Skeletal muscle cell (primary cell): ENCODE measurements at places on chromosomes 6 and 20.

DNA sequence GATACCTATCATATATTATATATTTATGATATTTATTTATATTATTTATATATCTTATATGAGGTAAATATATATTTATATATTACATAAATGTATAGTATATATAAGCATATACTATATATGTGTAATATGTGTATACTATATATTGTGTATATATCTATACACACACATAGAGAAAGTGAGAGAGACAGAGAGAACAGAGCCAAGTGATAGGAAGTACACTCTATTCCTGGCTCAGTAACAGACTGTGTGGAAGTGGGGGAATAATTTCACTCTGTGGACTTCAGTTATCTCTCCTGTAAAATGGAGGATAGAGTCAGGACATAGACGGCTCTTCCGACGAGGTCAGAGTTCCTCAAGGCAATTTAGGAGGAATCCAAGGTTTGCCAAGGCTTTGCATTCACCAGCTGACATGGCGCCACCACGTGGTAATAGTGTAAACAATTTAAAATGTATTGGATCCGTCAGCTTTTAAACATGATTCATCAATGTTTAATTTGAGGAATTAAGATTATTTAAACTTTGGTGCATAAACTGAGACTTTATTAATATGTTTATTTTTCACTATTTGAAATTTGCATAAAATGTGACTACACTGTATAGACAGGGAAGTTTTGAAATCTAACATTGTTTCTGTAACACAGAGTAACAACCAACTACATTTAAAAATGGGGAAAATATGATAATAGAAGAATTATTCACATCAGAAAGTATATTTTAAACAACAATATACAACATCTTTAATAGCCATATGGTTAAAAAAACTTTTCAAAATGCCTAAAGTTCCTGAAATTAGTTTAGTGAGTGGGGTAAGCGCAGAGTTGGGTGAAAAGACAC, 75.4 kb upstream of the TMEM244 start:
- peak; percentile 18 for DNase-seq

DNA sequence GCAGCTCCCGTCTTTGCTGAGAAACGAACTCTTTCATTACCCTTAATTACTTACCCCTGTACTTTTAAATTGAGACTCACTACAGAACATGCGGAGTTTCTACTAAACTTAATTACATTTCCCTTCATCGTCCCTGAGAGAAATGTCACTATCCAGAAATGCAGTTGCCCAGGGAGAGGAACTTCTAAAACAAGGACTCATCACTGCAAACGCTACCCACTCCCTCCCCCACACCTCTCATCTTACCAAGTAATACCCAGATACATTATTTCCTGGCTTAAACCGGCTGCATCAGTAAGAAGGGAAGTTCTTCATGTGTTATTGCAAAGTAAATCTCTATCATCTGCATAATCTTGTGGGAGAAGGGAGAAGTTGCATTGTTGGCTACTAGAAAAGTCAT, 138.3 kb downstream of the IPCEF1 start:
- no peak for DNase-seq

DNA sequence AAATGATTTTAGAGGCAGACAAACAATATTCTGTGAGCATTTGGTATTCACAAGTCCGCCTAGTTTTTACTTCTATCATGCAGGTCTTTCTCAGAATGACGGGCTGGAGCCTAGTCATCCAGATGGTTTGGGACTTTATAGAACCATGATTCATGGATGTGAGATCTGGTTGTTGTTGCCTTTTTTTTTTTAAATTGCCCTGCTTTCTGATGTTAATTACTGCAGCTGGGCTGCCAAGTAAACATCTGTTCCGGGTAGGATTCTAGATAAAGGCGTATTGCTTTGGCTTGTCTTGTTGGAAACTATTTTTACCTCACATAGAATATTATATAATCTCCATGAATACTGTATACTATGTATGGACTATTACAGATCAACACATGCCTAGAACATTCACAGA, 58.1 kb downstream of the RNF217 start:
- DNase-seq: no peak

GRCh38 chr6:42973926-42974325, 5.1 kb downstream of the PEX6 start:
- no peak for DNase-seq

DNA sequence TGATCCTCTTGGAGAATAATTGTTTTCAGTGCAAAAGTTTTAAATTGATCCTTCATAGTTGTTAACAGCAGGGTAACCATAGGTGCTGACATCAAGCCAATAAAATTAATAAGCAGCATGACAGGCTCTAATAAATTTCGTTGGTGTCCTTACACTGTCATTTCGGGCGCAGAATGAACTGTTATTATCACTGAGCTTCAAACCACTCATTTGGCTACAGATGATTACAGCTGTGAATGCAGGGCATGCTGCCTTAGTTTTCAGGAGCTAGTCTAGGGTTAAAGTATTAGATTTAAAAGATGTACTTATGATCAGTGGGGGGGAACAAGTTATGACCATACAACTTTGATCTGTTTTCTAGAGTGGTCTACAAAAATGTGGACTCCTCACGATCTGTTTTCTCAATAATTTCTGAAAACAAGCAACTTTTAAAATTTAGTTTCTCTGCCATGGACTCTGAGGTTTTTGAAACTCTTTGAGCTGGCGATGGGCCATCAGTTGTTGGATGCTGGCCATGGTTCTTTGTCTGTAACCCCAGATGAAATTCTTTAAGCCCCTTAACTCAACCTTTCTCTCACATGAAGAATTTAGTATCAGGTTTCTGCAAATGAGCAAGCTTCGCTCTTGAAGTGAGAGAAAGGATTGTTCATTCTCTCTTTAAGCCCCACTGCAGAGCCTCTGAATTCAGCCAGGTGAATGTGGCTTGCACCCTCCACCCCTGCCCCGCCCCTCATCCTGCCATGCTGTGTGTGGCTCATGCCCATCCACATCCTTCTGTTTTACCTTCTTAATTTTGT, 99.1 kb upstream of the MTHFD1L start:
- DNase-seq: no peak

DNA sequence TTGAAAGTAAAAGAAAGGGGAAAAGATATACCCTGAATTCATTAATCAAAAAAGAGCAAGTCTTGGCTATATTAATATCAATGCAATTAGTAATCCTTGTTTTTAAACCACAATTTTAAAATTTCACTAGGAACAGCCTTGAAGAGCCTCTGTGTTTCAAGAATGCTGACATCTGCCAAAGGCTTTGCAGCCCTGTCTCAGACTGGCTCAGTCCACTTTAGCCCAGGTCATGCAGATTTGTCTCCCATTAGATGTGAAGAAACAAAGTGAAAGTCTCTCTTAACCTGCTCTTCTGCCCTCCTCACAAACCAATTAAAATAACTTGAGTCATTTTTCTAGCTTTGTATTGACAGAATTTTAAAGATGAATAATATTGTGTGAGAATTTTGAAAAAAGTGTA, 102.7 kb upstream of the CARMIL1 start:
- DNase-seq: no peak

- no peak for DNase-seq
These were observed 439.2 kb downstream of the PKHD1 start for GRCh38 chr6:51648236-51648635.
